Left lung (tissue), 14 donors: ENCODE measurements at places on chromosomes 7 and 10. TPM values are rescaled to one million over a fixed set of nuclear protein-coding genes. Genes with fewer than 3 reads are reported as not detected.

- no peaks in the 10 kb centered on the region for H3K4me1 ChIP-seq
- peaks cover 3% of the 10 kb centered on the region for H3K27me3 ChIP-seq
- H3K36me3 ChIP-seq = no peaks in the 10 kb centered on the region
- H3K27ac ChIP-seq = no peak overlapping the region
- no peak overlapping the region for H3K4me3 ChIP-seq
These were observed 81.4 kb downstream of the ABCB5 start for GRCh38 chr7:20696803-20697333.

The BMPER gene
- polyA plus RNA-seq = 46.5 TPM

- H3K27ac ChIP-seq = no peak overlapping the region
- no peaks in the 10 kb centered on the region for H3K36me3 ChIP-seq
- no peak overlapping the region for H3K4me3 ChIP-seq
- no peaks in the 10 kb centered on the region for H3K27me3 ChIP-seq
These were observed 36.6 kb upstream of the ZNRF2 start for GRCh38 chr7:30247541-30248401.

DNA sequence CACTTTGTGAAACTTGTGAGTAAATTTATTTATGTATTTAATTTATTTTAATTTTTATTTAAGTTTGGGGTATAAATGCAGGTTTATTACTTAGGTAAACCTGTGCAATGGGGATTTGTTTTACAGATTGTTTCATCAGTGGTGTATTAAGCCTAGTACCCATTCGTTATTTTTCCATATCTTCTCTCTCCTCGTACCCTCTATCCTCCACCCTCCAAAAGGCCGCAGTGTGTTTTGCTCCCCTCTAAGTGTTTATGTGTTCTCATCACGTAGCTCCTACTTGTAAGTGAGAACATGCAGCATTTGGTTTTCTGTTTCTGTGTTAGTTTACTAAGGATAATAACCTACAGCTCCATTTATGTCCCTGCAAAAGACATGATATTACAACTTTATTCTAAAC lies 145.4 kb upstream of the SMIM30 start:
- no peak for DNase-seq
- no peak overlapping the region for H3K27ac ChIP-seq
- no peak overlapping the region for H3K4me3 ChIP-seq
- H3K27me3 ChIP-seq = no peaks in the 10 kb centered on the region
- H3K4me1 ChIP-seq = no peaks in the 10 kb centered on the region
- H3K36me3 ChIP-seq = no peaks in the 10 kb centered on the region

The FXYD4 gene
- polyA plus RNA-seq = not detected

DNA sequence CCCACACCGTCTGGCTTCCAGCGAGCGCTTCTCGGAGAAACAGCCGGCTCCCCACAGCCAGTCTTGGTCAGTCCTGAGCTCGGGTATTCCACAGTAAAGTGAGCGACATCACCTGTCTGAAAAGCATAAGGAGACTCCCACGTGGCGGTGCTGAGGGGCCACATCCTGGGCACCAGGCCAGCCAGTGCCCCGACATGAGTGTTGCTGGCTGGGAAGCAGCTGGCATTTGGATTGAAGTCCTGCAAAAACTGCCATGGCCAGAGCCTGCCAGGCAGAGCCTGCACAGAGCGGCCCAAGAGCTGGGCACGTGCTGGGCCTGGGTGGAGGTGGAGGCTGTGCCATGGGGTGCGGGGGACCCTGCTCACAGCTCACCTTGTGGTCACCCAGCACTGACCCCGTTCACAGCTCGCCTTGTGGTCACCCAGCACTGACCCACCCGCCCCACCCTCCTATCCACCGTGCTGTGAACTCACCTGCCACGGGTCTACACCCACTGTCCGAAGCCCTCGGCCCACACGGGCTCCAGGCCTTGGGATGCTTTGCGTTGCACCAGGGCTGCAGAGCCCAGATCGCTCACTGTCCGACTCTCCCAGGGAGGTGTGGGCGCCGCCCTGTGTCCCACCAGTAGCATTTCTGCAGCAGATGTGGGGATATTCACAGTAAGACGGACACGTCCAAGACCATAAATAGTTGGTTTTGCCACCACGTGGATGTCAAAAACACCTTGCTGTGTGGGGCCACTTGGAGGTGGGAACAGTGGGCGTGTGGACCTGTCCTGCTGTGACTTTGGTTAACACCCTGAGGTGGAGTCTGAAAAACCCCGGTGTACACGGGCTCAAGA lies 48.8 kb downstream of the PITRM1 start:
- no peak for DNase-seq
- no peak overlapping the region for H3K4me3 ChIP-seq
- no peak overlapping the region for H3K27ac ChIP-seq
- H3K36me3 ChIP-seq = no peaks in the 10 kb centered on the region

- H3K27ac ChIP-seq = peak overlapping the region; percentile 63
- H3K4me3 ChIP-seq = no peak overlapping the region
- H3K4me1 ChIP-seq = peaks cover 25% of the 10 kb centered on the region
- H3K27me3 ChIP-seq = no peaks in the 10 kb centered on the region
- peak; percentile 95 for DNase-seq
These were observed 147.1 kb downstream of the RNF216 start for GRCh38 chr7:5634107-5634950.

GRCh38 chr10:13652860-13653259 lies 66.1 kb downstream of the PRPF18 start:
- no peak overlapping the region for H3K4me3 ChIP-seq
- peaks cover 94% of the 10 kb centered on the region for H3K36me3 ChIP-seq
- no peak for DNase-seq
- no peak overlapping the region for H3K27ac ChIP-seq
- no peaks in the 10 kb centered on the region for H3K27me3 ChIP-seq
- no peaks in the 10 kb centered on the region for H3K4me1 ChIP-seq
